Cardiac fibroblast (primary cell): ENCODE measurements at places on chromosomes 3 and 15.

GRCh38 chr15:57281321-57281720, 95.0 kb upstream of the CGNL1 start:
- no peak for DNase-seq

- DNase-seq: no peak
Observed at GRCh38 chr15:88818920-88819319, 15.7 kb downstream of the ACAN start.

DNA sequence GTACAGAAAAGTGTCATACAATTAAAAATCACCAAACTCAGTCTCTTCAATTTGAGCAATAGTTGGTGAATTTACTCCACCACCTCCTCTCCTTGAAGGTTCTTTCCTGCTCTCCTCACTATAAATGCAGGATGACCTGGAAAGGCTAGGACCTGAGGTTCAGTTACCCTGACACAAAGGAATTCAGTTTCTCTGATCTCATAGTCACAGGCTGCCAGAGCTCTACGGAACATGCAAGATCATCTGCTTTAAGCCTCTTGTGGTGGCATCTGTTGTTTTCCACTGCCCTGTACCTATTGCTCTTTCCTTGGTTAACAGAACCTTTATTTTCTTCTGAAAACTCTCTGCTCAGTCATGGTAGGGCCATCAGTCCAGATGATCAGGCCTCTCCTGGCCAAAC, 4.9 kb upstream of the TP63 start:
- DNase-seq: no peak

- no peak for DNase-seq
Observed at GRCh38 chr15:88775776-88776175, 27.5 kb upstream of the ACAN start.

- peak; percentile 12 for DNase-seq
Observed at GRCh38 chr15:36177590-36178302, 401.7 kb upstream of the CDIN1 start.

DNA sequence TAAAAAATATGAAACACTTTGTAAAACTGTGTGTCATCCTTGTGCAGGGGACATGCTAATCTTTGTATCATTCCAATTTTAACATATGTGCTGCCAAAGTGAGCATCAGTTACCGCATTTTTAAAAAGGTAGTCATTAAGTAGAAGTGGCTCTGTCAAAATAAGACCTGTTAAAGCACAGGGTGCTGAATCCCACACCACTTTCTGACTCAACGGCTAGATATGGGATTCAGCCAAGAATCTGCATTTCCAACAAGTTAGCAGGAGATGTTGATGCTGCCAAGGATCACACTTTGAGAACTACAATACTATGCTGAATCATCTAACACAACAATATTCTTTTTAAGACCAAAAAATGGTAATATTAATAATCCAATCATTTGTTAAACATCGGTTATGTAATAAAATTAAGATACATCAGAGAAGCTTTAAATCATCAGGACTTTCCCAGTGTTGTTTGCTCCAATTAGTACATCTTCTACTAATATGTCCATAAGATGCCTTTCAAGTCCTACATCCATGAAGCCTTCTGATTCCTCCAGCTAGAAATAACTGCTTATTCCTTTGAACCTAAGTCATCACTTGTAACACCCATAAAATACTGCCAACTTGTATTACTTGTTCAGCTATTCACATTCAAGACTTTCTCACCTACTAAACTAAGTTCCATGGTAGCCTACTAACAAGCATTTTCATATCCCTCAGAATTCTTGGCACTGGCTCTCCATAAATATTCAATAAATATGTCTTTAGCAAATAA, 71.1 kb downstream of the TBL1XR1 start:
- peak; percentile 91 for DNase-seq

- peak; percentile 73 for DNase-seq
Observed at GRCh38 chr3:171092467-171092911, 66.0 kb upstream of the SLC2A2 start.

- no peak for DNase-seq
Observed at GRCh38 chr15:67149068-67149772, 83.8 kb downstream of the SMAD3 start.

- DNase-seq: no peak
Observed at GRCh38 chr3:177318559-177318958, 121.3 kb upstream of the TBL1XR1 start.

- peak; percentile 4 for DNase-seq
Observed at GRCh38 chr3:14001136-14001535, 121.3 kb upstream of the WNT7A start.

DNA sequence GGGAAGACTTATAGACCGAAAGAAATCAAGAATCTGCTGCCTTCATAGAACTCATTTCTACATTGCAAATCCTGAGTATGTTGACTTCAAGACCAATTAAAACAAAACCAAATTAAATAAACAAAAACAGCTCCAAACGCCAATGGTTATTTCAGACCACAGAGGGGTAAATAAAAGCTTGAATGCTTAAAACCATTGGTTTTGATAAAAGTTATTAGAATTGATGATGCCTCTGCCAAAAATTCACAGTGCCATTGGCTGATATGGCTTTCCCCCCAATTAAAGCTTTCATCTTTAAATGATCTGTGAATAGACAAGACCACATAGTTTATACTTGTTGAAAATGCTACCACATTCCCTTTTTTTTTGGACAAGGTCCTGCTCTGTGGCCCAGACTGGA, 188.5 kb downstream of the NFKBIZ start:
- DNase-seq: no peak

GRCh38 chr3:196800742-196801434, 61.2 kb downstream of the PAK2 start:
- no peak for DNase-seq

DNA sequence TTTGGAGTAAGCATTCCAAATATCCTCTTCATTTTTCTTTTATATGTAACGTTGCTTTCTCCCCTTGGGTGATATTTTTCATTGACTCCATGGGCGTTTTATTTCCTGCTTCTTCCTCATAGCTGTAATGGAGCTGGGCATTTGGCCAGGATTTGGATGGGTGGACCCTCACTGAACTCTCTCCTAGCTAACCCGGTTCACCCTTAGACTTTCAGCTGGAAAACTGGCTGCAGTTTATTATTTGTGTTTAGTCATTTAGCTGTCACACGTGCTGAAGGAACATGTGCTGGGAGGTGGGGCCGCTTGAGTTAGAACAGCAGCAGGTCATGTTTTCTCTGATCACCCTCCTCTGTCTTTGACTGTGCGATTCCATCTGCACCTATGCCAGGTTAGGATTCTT, 407.6 kb downstream of the ZIC1 start:
- DNase-seq: peak; percentile 43

- peak; percentile 45 for DNase-seq
Observed at GRCh38 chr3:24160424-24161095, 215.5 kb downstream of the NR1D2 start.

DNA sequence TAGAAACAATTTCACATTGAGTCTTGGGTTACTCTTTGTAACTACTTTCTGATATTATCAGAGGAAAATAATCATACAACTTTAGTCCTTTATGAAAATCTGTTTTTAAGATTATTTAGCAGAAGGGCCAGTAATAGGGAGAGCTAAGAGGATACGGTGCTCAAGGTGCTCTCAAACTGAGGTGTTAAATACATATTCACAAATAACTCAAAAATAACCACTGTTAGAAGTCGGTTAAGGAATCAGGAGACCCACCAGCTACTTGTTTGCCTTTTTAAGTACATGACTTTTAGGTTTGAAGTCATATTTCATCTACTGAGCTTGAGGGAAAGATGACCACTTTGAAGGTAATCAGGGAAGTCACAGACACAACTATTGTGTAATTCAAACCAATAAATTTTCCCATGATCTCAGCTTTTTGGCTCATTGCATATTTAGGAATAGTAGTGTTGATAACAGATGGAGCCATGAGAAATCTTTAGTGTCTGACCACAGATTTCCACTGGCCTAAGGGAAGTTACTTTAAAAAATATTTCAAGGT, 1.4 kb upstream of the RSRC1 start:
- DNase-seq: no peak
